ENCODE measurements at places on chromosomes 7 and 10.

GRCh38 chr7:73647725-73648592 is 19.7 kb upstream of the VPS37D start:
- no peak for DNase-seq

GRCh38 chr7:139588632-139589031 is 65.1 kb downstream of the CLEC2L start:
- DNase-seq: no peak

DNA sequence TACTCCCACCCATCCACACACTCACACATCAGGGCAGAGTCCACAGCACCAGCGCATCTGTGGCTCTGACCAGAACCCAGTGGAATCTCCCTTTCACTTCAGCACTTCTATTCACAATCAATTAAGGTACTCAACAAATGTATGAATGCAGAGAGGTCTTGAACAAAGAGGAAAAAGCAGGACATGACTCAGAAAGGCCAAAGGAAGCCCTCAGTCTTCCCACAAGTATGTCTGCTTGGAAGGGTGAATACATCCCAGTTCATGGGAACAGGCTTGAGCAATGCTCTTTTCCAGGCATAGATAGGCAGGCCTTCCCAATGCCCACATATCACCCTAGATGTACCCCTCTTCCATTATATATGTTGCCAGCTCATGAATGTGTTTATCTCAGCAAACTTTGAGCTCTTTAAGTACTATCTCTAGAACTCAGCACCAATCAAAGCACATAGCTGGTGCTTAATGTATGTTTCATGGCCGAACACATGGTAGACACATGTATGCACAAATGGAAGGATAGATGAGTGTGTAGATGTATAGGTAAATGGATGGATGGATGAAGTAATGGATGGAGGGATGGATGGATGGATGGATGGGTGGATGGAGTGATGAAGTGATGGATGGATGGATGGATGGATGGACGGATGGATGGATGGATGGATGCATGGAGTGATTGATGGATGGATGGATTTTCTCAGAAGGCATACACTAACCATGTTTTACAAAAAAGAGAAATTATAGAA is 507.6 kb downstream of the GRID1 start:
- no peak for DNase-seq

DNA sequence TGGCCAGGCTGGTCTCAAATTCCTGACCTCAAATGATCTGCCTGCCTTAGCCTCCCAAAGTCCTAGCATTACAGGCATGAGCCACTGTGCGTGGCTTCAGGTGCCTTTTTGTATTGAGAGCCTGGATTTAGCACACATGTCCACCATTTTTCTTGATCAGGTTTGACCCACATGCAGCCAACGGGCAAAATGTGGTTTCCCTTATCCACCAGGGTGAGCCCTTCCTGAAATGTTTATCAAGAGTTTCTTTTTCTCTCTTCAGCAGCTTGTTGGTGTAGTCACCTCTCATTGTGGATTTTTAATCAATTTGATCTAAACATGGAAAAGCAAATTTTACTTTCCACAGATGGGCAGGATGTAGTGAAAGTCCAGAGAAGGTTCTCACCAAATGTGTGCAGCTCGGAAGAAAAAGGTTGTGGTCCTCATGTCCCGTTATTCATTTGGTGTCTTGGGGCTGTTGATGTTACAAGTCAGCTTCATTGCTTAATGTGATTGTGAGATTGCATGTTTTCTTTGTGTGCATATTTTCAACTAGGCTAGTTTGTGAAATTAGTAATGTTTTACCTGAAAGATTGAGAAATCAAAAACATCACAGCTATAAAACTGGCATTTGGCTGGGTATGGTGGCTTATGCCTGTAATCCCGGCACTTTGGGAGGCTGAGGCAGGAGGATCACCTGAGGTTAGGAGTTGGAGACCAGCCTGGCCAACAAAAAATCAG is 28.9 kb downstream of the GUSB start:
- DNase-seq: no peak

GRCh38 chr7:29105752-29106668 is 40.3 kb downstream of the CPVL start:
- DNase-seq: no peak

DNA sequence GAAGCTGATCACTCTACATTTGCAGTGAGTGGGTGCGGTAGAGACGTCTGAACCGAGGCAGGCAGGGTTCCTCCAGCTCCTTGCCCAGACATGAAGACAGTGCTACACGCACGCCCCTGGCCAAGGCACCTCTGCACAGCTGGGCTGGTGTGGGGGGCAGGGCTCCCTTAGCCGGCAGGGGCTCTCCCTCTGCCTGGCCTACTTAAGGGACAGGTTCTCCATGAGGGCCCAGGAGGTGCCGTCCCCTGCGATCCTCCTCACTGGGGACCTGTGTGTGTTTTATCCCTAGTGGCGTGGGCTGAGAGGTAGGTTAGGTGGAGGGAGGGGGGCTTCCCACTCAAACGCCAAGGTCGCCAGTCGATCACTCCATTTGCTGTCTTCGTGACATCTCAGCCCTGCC is 35.3 kb downstream of the IL15RA start:
- no peak for DNase-seq

GRCh38 chr7:150415161-150416153 is 35.0 kb upstream of the GIMAP8 start:
- DNase-seq: no peak

DNA sequence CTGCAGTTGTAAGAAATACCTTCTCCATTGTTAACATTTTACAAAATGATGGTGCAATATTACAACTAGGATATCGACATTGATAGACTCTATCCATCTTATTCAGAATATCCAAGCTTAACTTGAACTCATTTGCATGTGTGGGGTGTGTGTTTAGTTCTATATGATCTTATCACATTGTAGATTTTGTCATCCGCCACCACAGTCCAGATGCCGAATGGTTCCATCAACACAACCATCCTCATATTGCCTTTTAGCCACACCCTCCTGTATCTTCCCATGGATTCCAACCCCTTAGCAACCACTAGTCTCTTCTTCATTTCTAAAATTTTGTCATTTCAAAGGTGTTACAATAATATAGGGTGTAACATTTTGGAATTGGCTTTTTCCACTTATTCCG is 452.9 kb upstream of the AKR1E2 start:
- no peak for DNase-seq

- DNase-seq: no peak
Measured at GRCh38 chr7:56483861-56484550, 367.8 kb upstream of the NUPR2 start.

GRCh38 chr10:105328503-105329133 is 687.5 kb downstream of the SORCS3 start:
- no peak for DNase-seq

DNA sequence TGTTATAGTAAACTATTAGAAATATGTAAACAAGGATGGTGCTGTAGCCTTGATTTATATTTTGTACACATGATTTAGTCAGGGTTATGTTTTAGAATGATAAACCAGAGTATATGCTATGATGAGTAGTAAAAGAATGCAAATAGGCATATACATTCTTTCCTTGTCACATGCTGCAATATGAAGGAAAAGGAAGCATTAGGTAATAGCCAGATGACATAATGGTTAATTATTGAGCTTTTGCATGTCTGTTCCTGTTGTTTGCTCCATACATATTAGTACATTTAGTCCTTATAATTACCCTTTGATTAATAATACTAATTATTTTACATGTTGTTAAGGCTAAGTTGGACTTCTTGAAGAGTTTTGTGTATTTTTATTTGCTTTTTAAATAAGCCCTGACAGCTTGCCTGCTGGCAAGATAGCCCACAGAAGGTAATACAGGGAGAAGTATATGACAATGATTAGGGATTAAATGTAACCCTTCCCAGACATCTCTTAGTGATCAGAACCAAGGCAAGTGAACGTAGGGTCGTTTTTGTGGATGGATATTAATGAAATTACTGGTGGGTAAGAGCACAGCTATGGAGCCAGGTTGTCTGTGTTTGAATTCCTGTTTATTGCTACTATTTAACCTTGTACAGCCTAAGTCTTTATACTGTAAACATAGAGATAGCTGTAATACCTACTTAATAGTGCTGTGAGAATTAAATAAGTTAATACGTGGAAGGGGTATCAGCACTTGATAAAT is 68.4 kb downstream of the PHTF2 start:
- DNase-seq: no peak

DNA sequence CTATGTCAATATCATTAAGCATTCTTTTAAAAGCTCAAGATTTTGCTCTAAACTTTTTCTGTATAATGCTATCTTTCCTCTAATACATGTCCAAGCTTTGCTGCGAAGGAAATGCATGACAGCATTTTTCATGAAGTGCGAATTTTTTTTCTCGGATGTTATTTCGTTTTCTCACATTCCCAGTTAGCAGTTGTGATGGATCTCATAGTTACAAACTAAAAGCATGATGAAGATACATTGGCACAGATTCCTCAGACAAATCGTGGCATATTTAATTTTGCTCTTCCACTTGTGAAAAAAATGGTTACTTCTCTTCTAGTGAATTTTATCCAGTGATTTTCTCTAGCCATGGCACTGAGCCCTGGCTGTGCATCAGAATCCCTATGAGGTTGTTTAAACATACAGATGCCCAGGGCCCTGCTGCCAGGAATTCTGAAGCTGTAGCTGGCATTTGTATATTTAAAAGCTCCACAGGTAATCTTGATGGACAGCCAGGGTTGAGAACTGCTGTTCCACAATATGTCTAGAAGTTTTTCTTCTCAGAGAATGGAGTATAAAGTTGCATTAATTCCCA is 299.8 kb upstream of the NEBL start:
- no peak for DNase-seq

DNA sequence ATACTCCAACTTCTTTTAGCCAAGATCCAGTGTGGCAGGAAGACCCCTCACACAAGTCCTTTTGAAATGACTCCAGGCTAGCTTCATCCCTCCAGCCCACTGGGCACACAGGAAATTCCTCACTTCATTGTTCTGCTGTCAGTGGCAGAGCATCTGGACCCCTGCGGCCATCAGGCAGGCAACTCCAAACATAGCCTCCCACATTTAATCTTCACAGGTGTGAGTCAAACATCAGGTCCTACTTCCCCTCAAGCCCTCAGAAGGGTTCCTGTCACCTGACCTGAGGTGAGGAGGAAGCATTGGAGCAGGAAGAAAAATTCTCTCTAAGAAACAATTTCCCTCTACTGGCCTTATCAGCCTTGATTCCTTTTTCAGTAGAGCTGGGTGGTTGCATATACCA is 51.1 kb upstream of the C1GALT1 start:
- no peak for DNase-seq

GRCh38 chr10:88131511-88132139 is 268.2 kb downstream of the PTEN start:
- no peak for DNase-seq

DNA sequence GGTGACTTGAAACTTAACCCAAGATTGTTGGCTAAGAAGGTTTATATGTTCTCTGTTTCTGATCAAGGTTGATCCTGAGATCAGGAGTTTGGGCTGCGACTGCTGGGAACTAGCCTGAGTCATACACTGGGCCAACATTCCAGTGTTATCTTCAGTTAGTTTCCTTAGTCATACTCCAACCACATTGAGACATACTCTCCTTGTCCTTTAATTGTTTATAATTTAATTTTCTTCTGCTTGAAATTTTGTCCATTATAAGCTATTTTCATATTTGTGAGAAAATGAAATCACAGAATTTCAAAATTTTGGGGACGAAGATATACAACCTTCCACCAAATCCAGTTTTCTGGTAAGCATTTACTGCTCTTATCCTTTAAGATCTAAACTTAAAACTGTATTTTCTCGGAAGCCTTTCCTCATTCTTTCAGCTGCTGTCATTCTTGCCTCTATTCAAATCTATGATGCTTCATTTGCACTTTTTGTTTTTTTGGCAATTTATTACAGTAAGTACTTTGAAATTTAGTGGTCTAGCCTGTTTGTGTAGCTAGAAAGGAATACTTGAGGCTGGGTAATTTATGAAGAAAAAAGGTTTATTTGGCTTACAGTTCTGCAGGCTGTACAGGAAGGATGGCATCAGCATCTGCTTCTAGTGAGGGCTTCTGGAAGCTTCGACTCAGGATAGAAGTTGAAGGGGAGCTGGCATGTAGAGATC is 63.4 kb upstream of the POT1 start:
- DNase-seq: no peak

- DNase-seq: no peak
Measured at GRCh38 chr7:73703757-73704639, 15.5 kb downstream of the STX1A start.

DNA sequence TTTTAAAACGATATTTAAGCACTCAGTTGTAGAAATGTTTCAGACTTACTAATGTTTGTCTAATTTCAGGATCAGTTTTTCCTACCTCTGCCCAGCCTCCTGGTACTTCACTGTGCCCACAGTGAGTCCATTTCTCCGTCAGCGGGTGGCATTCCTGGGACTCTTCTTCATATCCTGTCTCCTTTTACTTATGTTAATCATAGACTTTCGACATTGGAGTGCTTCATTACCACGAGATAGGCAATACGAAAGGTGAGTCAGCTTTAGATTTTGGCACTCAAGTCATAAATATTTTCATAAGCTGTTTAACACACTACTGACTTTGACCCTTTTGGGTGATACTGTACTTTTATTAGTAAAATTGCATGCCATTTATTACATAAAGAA is 2.1 kb downstream of the ENTPD7 start:
- no peak for DNase-seq

DNA sequence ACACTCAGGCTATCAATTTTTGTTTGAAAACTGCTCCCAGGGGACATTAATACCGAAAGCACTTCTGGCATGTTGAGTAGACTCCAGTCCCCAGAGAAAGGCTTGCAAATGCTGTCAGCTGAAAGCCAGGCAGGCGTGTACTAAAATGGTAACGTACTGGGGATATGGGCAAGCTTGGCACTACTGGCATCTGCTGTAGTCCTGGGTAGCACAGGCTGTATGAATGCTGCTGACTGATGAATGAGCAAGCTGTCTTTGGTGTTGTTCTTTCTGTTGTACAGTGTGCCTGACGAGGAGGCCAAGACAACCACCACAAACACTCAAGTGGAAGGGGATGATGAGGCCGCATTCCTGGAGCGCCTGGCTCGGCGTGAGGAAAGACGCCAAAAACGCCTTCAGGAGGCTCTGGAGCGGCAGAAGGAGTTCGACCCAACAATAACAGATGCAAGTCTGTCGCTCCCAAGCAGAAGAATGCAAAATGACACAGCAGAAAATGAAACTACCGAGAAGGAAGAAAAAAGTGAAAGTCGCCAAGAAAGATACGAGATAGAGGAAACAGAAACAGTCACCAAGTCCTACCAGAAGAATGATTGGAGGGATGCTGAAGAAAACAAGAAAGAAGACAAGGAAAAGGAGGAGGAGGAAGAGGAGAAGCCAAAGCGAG is 53.5 kb upstream of the AGBL3 start:
- DNase-seq: no peak

DNA sequence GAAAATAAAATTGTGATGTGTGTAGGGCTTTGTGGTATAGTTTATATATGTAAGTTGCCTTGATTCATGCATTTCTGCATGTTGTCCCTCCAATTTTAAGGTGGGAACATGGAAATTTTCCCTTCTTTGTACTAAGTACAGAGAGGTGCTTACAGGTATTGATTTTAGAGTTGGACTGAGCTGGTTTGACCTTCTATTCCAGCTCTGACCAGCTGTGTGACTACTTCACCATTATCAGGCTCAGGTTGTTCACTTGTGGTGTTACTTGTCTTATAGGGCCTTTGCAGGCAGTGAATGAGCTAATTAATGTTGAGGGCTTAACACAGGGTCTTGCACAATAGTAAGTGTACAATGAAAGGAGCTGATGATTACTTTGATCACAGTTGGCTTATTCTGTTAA is 16.3 kb downstream of the ZNF804B start:
- DNase-seq: no peak

GRCh38 chr7:36082910-36083309 is 70.1 kb upstream of the EEPD1 start:
- DNase-seq: no peak
